ENCODE measurements at places on chromosomes 1 and 21.

DNA sequence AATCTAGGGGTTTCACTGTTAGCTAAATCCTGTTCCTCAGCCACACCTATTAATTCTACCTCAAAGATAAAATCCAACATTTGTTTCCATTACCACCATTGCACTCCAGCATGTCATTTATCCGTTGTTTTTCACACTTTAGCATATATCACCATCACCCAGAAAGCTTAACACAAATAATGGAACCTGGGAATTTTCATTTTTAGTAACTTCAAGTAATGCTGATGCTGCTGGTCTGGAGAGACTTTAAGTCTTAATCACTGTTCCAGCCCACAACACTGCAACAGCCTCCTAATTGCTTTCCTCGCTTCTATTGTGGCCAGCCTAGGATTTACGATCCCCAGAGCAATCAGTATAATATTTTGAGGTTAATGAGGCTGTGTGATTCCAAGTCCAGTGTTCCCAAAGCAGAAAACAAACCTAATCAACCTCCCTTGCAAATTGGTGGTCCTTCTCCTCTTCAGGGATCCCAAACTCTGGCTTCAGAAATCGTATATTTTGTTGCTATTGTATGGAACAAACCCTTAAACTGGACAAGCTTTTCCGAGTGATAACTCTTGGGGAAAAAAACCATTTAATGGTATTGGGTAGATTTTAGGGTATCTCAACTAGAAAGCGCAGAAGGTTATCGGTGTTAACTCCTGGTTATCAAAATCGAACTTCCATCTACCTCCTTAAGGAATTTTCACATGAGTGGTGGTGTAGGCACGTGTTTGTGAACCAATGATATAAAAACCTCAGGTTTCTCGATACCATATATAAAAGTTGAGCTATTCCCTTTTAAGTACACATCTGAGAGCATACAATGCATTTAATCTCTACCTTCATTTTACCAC lies 50.0 kb upstream of the BOLA1 start:
- no peak for DNase-seq

DNA sequence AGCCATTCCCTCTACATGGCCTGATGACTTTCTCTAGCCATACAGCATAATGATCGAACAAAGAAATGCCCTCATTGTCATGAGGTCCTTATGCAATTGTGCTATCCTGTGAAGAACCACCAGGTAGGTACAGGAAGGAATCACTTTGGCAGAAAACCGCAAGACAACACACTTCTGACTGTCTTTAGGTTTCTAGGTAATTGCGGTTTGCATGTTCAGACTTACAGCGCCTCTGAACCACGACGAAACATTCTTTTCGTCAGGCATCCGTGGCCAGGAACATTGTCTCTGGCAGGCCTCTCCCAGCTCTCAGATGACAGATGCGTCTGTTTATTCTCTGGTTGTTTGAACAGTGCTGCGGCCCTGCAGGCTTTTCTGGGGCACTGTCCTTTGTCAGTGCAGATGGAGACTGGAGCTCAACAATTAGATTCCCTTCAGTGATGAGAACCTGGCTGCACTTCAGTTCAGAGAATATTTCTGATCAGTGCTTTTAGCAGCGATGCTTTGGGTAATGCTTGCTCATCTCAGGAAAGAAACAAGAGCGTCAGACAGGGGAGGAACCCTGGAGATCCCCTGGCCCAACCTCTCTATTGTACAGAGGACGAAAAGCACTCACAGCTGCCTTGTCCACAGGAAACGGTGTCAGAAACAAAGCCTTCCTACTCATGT lies 63.4 kb downstream of the B3GALT5 start:
- peak; percentile 52 for DNase-seq

- DNase-seq, result no peak
These were observed 1.1 kb downstream of the EFNA3 start for GRCh38 chr1:155079487-155080311.

DNA sequence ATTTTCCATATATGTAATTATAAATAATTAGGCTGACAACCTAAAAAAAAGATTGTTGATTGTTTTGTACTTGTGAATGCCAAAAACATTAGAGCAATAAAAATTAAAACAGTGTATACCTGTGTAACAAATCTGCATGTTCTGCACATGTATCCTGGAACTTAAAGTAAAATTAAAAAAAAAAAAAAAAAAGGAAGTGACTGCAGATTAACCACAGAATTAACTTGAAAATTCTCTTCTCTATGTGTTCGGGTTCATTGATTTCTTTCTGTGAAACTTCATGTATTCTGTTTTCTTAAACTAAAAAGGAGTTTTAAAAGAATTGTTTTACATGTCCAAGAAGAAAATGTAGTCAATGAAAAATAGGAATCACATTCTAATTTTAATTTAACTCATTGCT lies 95.7 kb downstream of the FASLG start:
- no peak for DNase-seq

- DNase-seq, result no peak
These were observed 22.3 kb upstream of the ATP5PO start for GRCh38 chr21:33937931-33938339.

DNA sequence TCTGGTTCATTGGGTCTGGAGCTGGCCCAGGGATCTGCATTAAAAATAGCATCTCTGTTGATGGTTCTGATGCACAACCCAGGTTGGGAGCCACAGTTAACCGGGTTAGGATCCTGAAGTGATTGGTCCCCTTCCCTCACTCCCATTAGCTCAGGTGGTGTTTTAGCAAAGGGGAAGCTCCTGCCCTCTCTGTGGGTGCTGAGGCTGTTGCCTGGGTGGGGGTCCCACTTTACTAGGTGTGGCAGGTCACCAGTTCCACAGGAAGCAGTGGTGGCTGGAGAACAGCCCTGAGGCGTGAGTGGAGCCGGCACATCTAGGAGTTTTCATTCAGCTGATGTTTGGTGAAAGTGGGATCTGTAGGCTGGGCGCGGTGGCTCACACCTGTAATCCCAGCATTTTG lies 86.5 kb downstream of the MAN1C1 start:
- DNase-seq, result no peak
